ENCODE measurements at places on chromosomes 1 and 21.
A peak's percentile ranks its signal among the peaks of the same experiment; 100 is the strongest.

- peak; percentile 68 for DNase-seq
These were observed 65.6 kb downstream of the GTF2B start for GRCh38 chr1:88825721-88826120.

- no peak for DNase-seq
These were observed 399.3 kb downstream of the AJAP1 start for GRCh38 chr1:5053744-5054143.

- peak; percentile 98 for DNase-seq
These were observed 48.5 kb upstream of the ECE1 start for GRCh38 chr1:21338573-21339355.

DNA sequence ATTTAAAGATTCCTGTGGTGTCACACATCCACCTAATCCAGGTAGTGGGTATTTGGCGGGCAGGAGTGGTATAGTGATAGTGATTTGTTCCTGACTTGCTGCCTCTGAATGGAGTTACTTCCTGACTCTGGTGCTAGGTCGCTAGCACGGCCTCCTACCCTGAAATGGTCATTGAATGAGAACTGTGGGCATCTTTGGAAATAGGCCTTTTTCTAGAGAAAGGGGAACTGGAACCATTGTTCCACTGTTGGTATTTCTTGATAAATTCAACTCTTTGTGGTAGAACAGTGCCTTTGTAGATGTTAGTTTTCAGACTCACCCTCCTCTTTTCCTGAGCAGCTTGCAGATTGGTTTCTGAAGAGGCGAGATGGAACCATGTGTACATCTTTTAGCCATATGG, 1.5 kb downstream of the QSOX1 start:
- no peak for DNase-seq

DNA sequence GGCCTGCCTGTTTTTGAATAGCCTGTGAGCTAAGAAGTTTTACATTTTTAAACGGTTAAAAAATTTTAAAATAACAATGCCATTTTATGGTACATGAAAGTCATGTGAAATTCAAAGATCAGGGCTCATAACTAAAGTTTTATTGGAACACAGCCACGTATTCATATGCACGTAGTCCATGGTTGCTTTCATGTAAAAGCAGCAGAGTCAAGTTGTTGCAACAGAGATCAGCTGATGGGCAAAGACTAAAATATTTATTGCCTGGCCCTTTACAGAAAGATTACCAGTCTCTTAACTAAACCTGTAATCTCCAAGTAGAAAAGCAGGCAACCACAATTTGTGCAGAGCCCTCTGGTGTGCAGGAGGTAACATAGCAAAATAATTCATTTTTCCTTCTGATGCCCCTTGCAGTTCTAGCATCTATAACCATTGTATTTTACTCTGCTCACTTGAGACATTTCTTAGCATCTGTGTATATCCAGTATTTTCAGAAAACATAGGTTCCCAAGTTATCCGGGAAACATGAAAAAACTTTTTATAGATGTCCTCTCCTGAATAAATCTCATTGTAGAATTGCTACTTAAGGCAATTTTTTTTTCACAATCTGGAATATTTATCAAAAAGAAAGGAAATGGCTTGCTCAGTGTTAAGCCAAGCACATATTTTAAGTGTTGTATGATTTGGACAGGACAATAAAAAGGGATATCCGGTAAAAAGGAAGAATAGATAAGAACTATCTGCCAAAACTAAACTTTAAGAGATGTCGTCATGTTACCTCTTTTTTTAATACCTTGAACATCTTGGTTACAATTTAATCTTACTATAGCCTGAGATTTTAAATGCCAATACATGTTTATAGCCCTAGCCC, 430.8 kb downstream of the PLPP3 start:
- DNase-seq, result peak; percentile 43

All from DMS53 (cell line).